ENCODE measurements at places on chromosomes 5 and 9.

DNA sequence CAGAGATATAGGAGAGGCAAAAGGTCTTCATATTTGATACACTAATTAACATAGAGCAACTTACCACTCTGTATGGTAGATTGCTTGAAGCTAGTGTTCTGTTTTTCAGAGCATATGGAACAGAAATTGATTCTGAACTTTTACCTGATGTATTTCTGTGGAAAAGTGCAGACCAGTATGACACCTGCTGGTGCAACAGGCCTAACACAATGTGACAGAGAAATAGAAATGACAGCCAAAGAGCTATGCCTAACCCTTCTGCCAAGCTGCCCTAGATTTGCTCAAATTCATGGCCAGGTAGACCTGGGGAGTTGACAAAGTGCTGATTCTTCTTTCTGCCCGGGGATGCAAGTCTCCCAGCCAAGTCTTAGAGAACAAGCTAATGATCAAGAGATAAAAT is 65.4 kb upstream of the RNF180 start:
- no peak for DNase-seq

GRCh38 chr5:154349626-154350264 is 96.1 kb upstream of the SAP30L start:
- no peak for DNase-seq

- DNase-seq = no peak
These were observed 297.8 kb downstream of the EPB41L4A start for GRCh38 chr5:112121258-112121657.

DNA sequence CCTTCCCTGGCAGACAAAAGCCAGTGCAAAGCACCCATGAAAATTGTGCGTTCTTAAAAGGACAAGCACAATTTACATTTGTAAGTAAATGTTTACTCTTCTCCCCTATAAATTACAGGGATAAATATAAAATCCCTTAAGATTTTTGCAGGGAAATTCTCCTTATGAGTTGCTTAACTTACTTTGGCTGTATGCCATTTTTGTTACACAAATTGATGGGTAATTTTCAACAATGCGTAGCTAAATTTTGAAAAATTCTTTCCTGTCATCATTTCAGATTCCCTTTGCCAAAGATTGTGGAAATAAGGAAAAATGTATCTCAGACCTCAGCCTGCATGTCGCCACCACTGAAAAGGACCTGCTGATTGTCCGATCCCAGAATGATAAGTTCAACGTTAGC is 64.2 kb upstream of the ITGA2 start:
- no peak for DNase-seq

DNA sequence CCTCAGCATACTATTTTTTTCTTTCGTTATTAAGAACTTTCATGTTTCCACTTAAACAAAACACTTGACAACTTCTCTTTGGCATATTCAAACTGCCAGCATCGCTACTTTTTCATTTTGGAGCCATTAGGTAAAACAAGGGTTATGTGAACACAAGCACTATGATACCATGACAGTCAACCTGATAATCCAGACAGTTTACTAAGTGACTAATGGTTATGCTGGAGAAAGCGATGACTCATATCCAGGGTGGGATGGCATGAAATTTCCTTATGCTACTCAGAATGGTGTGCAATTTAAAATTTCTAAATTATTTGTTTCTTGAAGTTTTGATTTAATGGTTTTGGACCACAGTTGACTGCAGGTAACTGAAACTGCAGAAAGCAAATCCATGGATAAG is 29.9 kb upstream of the PRSS3 start:
- DNase-seq = no peak
